Endothelial cell (in vitro differentiated cells): ENCODE measurements at places on chromosomes 3 and 15.
A peak's percentile ranks its signal among the peaks of the same experiment; 100 is the strongest.

DNA sequence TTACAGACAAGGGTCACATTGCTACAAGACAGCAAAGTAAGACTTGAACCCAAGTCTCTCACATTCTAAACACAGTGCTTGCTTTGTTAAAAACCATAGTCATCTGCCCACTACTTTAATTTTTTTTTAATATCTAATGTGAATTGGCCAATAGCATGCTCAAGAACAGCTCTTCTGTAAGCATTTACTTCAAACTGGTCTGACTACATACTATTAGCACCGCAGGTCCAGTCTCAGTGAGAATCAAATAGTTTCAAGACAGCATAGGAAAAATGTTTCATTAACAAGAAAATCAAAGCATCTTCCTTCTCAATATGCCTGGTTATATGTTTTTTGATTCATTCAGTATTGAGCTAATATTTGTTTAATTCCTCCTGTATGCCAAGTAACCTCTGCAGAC lies 419.9 kb downstream of the ERC2 start:
- DNase-seq, result no peak

DNA sequence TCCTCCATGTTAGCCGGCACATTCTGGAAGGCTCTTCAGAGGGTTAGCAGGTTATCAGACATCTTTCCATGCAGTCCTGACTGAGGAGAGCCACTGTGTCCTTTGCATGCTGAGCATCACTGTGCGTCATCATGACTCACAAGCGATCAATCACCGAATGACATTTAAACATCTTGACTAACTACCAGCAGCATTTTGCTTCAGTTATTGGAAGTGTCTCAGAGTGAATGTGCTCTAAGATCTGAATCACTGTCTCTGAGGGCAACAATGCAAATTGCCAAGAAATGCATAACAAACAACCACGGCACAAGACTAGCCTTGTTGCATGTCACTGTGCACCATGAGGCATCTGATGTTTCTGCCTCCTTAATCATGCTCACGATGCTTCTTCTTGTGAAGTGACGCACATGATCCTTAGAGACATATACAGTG lies 18.3 kb upstream of the ATP8B4 start:
- DNase-seq, result no peak

DNA sequence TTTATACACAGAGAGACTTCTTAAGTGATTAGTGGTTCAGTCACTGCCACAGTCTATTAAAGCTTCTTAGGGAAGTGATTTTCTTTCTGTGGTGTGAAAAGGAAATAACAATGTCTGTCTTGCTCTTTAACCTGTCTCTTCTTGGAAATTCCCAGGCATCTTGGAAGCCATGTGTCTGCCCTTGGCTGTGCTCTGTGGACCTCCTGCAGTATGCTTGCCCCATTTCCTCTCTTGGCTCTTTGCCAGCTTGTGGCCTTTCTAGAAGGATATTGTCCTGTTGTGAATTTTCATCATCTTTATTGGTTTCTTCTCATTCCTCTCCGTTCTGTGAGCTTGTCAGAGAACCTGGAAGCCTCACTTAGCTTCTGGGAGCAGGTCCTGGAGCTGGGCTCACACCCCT lies 338.4 kb upstream of the C2CD4B start:
- peak; percentile 13 for DNase-seq

GRCh38 chr3:63076357-63076756 lies 201.1 kb upstream of the CADPS start:
- no peak for DNase-seq

- DNase-seq, result no peak
Observed at GRCh38 chr15:95302809-95303208, 1027.7 kb upstream of the NR2F2 start.

DNA sequence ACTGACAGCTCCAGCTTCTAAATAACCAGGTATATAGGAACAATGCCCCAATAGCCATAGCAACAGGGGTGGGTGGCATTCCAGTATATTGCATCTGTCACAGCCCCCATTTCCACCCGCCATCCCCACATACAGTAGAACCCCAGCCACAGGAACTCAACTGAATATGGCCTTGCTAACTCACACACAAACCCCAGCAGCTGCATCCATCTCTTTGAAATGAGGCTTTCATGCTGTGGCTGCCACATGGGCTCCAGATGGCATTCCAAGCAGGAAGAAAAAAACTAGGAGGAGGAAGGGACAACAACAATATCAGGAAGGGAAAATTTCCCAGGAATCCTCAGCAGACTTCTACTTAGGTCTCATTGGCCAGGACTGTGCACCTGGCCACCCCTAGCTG lies 54.6 kb downstream of the CCR3 start:
- DNase-seq, result no peak

- no peak for DNase-seq
Observed at GRCh38 chr3:73081140-73081539, 19.7 kb downstream of the EBLN2 start.

GRCh38 chr3:43873723-43874122 lies 183.0 kb downstream of the ABHD5 start:
- no peak for DNase-seq
